ENCODE measurements at places on chromosomes 5 and 9.
A peak's percentile ranks its signal among the peaks of the same experiment; 100 is the strongest.

GRCh38 chr9:77507212-77507961, 140.7 kb downstream of the GNA14 start:
- no peak for DNase-seq

DNA sequence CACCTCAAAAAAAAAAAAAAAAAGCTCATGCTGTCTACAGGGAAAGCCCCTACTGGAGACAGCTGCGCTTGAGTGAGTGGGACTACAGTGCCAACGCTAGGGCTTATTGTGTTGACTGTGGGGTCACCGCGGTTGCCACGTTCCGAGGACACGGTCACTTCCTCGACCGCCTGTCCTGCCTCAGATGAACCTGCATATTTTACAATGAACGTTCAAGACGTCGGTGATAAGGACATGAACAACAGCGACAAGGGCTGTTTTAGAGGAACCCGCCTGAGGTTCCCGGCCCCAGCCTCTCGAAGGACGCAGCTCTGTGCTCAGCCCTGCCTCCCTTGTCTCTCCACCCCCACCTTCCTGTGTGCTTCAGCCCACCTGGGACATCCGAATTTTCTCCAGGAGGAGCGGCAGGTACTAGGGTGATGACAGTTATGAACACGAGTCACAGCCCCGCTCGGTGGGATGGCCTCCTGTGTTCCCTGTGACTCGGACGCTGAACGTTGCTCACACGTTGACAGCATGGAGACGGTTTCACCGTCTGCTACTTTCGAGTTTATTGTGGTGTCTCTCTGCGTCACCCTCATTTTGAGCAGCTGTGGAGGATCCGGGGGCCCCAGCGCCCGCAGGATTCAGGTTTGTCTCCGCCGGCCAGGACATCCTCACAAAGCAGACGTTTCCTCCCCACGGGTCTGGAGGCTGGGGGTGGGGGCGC, 11.3 kb upstream of the DIPK1B start:
- peak; percentile 70 for DNase-seq

GRCh38 chr9:37937366-37937765, 33.4 kb upstream of the SLC25A51 start:
- no peak for DNase-seq

GRCh38 chr5:56854920-56855319, 39.6 kb downstream of the MAP3K1 start:
- no peak for DNase-seq

- no peak for DNase-seq
Observed at GRCh38 chr5:128796506-128796905, 168.8 kb upstream of the SLC27A6 start.

GRCh38 chr5:66862020-66862419, 265.8 kb downstream of the MAST4 start:
- no peak for DNase-seq

GRCh38 chr5:7576023-7576715, 180.2 kb downstream of the ADCY2 start:
- DNase-seq = no peak

DNA sequence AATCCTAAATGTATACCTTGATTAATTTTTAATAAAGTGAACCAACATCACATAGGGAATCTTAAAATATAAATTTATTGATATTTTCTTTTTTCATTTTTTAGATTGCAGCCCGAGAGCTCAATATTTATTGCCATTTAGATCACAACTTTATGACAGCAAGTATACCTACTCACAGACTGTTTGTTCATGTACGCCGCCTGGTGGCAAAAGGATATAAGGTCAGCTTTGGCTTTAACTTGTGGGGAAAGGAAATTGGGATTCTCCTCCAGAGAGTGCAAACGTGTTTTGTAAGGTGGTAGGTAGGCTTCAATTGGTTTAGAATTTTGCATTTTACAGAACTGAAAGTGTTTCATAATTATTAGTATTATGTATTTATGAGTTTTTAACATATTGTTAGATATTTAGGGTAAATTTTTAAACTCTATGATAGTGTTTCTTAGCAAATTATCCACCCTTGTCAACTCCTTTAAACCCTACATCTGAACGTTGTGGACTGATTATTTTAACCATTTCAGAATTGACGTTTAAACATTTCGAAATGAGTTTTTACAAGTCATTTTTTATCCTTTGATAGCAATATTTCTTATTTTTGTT, 17.5 kb upstream of the DHFR start:
- peak; percentile 51 for DNase-seq

DNA sequence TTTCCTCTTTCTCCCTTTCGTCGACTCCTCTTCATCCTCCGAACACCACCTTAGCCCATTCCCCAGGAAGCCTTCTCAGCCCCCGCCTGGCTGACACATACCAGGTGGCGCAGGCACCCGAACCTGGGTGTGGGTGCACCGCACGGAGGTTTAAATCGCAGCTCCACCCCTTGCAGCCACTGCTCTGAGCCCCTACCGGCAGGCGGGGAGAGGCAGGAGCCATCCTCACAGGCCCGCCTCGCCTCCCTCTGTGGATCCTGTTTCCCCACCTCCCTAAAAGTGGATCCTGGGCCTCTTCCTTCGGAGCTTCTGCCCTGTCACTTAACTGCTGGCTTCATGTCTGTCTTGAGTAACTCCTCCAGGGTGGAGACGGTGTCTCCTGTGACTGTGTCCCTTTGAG, 110.7 kb downstream of the OLFM1 start:
- DNase-seq = no peak

DNA sequence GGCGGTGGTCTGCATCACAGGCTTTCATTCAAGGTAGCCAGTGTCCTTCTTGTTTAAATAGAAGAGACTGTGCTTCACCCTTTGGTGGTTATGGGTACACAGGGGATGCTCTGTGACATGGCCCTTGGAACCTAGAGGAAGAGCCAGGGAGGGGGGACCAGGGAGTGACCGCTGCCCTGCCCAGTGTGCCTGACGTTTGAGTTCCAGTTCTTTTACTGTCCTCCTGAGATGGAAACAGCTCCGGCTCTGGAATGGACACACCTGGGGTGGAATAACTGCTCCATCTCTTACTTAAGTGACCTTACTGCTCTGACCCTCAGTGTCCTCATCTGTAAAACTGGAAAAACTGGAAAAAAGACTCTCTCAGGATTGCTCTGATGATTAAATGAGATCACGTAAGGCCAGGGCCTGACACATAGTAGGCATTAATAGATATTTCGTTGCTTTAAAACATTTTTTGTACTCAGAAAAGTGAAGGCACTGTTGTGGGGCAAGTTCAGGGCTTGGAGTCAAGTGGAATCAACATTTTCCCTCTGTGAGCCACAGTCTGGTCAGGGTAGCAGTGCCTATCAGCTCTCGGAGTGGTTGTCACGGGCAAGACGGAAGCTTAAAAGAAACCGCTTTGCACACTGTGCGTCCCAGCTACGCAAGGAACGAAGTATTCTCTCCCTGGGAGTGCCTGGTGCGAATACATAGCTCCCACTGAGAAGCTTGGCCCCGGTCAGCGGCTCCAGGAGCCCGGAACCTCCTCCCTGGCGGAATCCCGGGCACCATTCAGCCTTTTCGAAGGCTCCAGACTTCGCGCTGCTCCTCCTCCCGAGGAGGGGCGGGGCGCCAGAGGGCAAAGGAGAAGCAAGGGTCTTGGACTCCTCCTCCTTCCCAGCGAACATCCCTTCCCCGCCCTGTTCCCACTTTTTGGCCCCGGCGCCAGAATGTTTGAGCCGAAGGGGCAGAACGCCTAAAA, 5.8 kb downstream of the POU4F3 start:
- no peak for DNase-seq

DNA sequence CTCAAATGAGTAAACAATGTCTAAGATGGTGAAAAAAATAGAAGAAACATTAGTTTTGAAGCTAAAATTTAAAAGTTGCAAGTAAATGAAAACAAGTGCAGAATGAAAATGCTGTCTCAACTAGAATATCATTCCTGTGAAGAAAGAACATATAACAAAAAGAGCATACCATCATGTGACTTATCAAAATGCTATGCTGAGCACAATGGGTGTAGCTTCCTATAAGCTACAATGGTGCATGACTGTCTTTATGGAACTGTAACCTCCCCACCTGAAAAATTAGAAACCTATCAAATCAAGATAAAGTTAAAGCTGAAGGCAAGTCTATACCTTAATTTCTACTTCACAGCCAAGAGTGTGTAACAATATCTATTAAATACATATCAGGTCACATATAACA, 192.0 kb downstream of the AP3B1 start:
- DNase-seq = no peak

Measured in stimulated activated CD4-positive, alpha-beta T cell treated with anti-CD3 and anti-CD28 coated beads, Interleukin-4, amount 100 ng/mL, for 48 hours (primary cell).